ENCODE measurements at places on chromosomes 6 and 20.

GRCh38 chr20:23341073-23341472 lies 9.5 kb upstream of the NXT1 start:
- DNase-seq, result no peak

DNA sequence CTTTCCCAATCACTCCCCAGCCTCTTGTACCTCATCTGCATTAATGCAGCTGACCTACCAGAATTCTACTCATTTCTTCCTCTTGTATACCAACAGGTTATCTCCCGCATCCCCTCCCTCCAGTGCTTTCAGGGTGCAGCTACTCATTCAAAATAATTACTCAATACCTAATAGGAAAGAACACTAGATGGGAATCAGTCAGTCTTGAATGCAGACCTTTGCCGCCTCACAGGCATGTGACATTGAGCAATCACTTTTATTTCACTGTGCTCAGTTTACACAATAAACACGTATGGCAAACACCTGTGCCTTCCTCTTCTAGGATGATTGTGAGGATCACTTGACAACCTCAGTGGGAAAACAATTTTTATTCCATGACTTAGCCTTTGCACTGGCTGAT lies 13.3 kb downstream of the ZSCAN31 start:
- no peak for DNase-seq

DNA sequence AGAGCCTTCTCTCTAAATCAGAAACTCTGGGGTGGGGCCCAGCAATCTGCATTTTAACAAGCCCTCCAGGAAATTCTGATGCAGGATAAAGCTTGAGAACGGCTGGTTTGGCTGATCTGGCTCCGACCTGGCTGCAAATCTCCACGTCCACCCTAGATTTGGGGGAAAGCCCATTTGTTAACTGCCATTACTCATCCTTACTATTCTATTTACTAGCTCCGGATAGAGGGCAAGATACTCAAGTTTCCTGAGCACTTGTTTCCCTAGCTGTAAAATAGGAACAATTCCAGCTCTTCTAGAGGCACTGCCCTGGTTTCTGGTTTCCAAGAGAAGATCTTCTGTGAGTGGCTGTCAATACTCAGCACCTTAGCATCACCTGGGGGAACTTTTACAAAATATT lies 44.4 kb downstream of the DAAM2 start:
- no peak for DNase-seq

DNA sequence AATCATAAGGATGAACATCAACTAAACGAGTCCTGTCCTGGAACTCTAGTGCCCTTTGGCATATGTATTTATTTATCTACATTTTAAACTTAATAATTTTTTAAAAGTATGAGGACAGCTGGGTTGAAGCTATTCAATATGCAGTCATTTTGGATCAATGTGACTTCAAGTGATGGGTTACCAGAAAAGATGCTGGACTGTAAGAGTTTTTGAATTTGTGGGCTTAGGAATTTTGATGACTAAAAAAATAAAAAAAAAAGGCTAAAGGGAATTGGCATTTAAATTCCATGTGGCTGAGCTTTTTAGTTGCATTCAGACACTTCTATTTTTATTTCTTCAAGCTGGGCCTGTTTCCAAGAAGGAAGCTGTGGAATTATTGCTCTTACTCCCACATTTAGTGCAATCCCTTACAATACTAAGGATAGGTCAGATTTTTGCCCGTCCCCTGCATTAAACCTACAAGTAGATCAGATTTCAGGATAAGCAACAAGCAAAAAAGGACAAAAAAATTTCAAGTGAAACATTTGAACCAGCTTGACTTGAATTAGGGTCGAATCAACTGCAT lies 704.2 kb upstream of the CITED2 start:
- DNase-seq, result no peak

DNA sequence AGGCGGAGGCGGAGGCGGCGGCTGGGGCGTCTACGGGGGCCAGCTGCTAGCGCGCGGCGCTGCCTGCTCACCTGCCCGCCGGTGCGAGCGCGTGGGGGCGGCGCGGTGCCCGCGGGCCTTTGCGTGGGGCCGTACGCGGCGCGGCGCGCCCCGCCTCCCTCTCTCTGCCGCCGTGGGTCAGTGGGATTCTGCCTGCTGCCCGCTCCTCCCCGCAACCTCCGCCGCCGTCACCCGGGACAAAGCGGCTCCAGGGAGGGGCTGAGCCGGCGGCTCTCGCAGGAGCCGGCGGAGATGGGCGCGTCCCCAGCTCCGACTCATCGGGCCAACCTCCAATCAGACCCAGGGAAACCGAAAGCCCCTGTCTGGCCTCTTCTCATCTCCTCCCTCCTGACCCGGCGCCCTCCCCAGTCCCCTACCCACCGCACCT lies at the start of gene RCAN2:
RCAN2 (minus strand) TSS at position 249 of the 427 bp plus-strand sequence.
- DNase-seq, result peak; percentile 30

DNA sequence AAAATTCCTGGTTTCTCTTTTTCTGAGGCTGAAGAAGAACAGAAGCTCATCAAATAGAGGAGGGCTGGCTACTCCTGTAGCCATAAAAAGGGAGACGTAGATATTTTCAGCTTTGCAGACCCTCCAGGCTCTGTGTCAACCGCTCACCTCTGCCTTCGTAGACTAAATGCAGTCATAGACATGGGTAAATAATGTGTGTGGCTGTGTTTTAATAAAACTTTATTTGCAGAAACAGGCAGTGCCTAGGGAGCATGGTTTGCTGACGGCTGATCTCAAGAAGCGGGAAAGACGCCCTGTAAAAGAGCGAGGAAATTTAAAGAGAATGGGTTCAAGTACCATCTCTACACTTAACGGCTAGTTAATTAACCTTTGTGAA lies 171.8 kb downstream of the BCAS1 start:
- DNase-seq, result no peak

GRCh38 chr6:57315111-57315510 lies 2.3 kb upstream of the PRIM2 start:
- no peak for DNase-seq

- DNase-seq, result no peak
Observed at GRCh38 chr20:17710379-17711266, 10.9 kb downstream of the BANF2 start.

DNA sequence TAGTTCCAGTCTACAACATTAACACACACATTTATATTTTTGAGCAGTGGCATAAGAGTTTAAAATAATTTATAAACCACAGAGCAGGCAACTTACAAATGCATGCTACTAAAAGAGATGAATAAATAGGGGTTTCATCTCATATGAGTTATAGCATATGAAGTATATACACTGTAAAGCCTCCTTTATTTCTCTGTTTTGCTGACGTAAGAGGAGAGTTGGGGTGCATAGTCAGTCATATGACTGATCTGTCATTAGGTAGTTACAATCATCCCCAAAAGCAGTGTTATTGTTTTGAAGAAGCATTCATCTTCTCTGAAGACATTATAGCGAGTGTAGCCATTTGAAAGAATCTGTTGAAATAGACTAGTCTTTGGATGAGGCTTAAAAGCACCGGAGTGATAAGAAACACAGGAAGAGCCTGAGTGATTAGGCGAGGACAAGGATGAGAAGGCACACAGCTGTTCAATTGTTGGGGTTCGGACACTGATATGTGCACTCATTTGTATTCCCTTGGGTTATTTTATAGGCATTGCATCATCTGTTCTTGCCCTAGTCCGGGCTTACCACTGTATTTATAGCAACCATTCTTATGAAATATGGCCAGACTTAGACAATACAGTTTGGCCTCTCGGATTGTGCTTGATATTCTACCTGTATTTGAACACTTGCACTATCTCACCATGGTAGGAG lies 325.7 kb downstream of the SAMD5 start:
- no peak for DNase-seq

DNA sequence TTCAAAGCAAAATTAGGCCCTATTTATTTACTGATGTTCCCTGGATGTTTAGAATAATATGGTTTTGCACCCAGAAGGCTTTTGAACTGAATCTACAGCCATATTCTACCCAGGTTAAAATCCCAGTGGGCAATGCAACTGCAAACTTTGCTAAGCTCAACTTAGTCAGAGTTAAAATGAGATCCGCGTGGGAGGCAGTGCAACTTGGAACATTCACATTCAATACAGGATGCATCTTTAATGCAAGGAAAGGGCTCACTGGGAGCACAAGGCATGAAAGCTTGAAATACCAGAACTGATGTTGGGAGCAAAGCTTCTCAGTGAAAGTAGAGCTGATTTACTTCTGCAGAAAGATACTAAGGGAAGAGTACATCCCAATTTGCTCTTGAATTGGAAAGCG lies 281.2 kb upstream of the DEFB112 start:
- no peak for DNase-seq

DNA sequence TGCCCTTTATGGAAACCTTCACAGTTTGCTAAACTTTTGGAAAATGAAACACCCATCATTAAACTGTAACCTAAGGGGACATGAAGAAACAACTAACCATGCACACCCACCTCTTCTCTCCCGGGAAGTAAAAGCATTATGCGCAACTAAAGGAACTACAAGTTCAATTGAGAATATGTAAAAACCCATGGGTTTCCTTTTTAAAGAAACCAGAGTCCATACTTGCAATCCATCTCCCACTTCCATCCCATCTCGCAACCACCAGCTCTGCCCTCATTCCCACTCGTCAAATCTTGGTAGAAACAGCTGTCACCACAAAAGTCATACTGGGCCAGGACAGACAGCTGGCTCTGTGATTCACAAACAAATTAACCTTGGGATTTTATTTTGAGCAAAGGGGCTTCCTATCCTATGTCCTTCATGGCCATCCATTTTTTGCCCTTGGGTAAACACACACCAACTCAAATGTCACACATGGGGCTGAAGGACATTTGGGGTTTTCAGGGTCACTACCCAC lies 81.5 kb downstream of the HAO1 start:
- no peak for DNase-seq

DNA sequence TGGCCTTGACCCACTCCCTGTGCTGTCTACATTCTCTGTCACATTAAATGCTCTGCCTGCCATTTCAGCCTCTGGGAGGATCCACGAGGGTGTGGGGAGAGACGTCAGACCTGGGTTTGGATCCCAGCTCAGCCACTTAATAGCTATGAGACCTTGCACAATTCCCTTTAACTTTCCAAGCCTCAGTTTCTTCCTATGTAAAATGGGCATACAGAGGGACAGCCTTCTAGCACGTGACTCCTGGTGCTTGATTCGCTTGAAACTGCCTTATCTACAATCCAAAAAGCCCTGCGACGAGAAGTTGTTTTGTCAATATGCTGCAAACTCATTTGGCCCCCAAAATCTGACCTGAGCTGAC lies 40.0 kb downstream of the TOX2 start:
- no peak for DNase-seq

GRCh38 chr6:23097566-23097965 lies 528.2 kb downstream of the HDGFL1 start:
- no peak for DNase-seq

GRCh38 chr6:149235130-149235561 lies 82.4 kb upstream of the TAB2 start:
- DNase-seq, result peak; percentile 18

DNA sequence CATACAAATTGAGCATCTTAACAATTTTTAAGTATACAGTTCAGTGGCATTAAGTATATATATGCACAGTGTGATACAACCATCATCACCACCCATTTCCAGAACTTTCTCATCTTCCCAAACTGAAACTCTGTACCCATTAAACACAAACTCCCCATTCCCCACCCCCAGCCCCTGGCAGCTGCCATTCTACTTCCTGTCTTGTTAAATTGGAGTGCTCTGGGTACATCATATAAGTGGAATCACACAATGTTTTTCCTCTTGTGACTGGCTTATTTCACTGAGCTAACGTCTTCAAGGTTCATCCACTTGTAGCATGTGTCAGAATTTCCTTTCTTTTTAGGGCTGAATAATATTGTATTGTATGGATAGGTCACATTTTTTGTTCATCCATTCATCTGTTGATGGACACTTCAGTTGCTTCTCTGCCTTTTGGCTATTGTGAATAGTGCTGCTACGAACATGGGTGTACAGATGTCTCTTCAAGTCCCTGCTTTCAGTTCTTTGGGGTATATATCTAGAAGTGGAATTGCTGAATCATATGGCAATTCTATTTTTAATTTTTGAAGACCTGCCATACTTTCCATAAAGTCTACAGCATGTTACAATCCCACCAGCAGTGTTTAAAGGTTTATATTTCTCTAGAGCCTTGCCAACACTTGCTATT lies 19.6 kb upstream of the RREB1 start:
- no peak for DNase-seq

- no peak for DNase-seq
Observed at GRCh38 chr20:50996901-50997865, 25.7 kb downstream of the KCNG1 start.

Measured in OCI-LY7 (cell line).